ENCODE measurements at places on chromosomes 4 and X. TPM values are rescaled to one million over a fixed set of nuclear protein-coding genes. Genes with fewer than 3 reads are reported as not detected.

The P2RY4 gene
- polyA plus RNA-seq, result 0.16 TPM

The MFAP3L gene
- 0.08 TPM for polyA plus RNA-seq

GRCh38 chr4:184428787-184429186 is 45.6 kb downstream of the IRF2 start:
- no peak for DNase-seq

GRCh38 chr4:188032170-188032569 is 36.6 kb downstream of the ZFP42 start:
- DNase-seq, result no peak

- DNase-seq, result no peak
These were observed 393.9 kb downstream of the MID1IP1 start for GRCh38 chrX:39195156-39195555.

DNA sequence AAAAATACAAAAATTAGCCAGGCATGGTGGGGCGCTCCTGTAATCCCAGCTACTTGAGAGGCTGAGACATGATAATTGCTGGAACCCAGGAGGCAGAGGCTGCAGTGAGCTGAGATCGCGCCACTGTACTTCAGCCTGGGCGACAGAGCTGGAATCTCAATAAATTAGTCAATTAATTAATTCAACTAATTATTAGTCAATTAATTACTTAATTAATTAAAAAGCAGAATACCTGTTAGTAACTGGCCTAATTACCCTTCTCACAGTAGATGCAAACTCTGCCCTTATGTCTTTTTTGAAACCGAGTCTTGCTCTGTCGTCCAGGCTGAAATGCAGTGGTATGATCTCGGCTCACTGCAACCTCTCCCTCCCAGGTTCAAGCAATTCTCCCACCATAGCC is 261.2 kb downstream of the ASMT start:
- no peak for DNase-seq

DNA sequence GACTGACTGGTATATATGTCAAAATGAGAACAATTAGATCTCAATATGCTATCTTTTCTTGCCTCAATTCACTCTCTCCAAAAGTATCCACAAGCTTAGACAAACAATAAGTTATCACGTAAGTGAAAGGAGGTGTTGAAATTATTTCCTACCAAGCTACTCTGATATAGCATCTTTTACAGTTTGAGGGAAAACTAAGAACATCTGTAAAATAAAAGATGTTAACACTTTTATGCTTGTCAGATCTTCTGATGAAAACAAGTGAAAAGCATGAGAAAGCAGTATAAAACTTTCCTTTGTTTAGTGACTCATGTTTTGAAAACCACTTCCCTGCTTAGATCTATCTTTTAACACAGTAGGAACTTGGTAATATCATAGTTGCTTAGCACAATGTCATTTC is 8.4 kb upstream of the MAB21L2 start:
- peak; percentile 58 for DNase-seq

DNA sequence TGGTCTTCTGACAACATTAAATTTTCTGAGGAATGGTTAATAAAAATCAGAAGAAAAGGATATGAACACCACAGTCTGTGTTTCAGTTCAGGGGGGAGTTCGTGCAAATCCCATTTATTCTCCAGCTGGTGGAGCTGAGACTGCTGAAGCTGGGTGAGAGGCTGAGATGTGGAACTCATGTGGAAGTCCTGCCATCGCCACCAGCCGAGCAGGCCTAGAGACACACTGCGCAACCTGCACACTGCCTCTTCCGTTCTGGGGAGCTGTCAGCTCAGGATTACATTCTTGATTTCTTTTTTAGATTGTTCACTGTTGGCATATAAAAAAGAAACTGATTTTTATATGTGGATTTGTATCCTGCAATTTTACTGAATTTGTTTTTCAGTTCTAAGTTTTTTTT is 66.6 kb upstream of the ELOVL6 start:
- DNase-seq, result no peak

GRCh38 chr4:111736516-111736915 is 408.7 kb upstream of the FAM241A start:
- DNase-seq, result no peak

All from endothelial cell of umbilical vein (primary cell).